Effector CD4-positive, alpha-beta T cell (primary cell): ENCODE measurements at places on chromosomes 2 and 18.

DNA sequence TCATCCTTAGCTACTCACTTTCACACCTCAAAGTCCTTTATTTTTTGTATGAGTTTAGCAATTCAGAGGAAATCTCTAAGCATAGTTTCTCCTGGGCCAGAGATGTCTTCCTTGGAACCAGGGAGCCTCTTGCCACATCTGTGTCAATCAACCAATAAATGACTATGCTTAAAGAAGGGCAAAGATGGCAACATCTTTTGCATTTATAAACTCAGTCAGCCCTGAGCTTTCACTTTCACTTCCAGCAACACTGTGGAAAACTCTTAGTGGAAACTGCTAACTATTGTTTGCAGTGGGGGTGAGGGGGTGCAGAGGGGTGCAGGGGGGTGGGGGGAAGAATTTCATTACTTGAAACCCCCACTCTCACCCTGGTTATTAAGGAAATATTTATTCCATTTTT, 3.4 kb downstream of the ACVR1C start:
- no peak for DNase-seq

DNA sequence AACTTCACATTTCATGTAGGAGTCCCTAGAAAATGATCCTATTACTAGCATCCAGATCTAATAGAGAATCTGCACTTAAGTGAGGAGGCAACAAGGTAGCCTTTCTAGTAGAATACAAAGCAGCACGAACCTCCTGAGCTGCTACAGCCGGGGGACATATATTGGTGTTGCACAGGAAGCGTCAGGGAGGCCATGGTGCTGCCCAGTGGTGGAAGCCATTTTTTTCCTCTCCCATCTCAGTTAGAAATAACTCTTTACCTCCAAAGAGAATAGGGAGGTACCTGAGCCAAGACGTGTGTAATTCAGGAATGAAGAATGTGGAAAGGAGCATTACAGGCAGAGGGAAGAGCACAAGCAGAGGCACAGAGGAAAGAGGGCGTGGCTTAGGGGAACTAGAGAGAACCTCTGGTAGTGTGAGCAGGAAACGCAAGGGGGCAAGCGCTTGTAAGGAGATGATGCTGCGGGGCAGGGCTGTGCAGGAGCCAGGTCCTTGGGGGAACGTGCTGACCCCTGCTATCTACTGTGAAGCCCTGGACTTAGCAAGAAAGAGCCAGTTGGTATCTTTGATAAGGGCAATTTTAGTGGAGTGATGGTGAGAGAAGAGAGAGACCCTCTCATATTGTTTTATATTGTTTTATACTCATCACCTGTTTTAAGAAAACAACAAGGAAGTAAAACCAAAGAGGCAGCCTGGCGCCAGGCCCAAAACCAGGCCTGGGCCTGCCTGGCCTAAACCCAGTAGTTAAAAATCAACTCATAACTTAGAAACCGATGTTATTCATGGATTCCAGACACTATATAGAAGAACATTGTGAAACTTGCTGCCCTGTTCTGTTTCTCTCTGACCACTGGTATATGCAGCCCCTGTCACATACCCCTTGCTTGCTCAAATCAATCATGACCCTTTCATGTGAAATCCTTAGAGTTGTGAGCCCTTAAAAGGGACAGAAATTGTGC, 50.0 kb upstream of the TTC39C start:
- peak; percentile 27 for DNase-seq

DNA sequence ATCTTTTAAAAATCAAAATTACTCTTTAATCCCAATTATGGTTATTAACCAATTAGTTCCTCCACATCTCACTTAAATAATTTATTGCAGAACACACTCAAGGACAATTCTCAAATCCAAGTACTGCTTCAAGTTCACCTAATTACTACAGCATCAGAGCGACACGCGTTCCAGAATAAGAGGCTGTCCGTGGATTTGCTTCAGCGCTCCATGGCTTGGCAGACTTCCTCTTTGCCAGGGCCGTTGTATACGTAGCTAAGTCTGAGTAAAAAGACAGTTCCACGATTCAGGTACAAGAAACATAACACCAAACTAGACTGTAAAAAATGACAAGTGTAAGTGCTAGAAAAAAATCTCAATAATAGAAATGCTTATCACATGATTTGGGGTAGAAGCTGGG, 153.2 kb upstream of the MYT1L start:
- DNase-seq = no peak

- no peak for DNase-seq
These were observed 24.1 kb downstream of the GLI2 start for GRCh38 chr2:120759543-120760331.

DNA sequence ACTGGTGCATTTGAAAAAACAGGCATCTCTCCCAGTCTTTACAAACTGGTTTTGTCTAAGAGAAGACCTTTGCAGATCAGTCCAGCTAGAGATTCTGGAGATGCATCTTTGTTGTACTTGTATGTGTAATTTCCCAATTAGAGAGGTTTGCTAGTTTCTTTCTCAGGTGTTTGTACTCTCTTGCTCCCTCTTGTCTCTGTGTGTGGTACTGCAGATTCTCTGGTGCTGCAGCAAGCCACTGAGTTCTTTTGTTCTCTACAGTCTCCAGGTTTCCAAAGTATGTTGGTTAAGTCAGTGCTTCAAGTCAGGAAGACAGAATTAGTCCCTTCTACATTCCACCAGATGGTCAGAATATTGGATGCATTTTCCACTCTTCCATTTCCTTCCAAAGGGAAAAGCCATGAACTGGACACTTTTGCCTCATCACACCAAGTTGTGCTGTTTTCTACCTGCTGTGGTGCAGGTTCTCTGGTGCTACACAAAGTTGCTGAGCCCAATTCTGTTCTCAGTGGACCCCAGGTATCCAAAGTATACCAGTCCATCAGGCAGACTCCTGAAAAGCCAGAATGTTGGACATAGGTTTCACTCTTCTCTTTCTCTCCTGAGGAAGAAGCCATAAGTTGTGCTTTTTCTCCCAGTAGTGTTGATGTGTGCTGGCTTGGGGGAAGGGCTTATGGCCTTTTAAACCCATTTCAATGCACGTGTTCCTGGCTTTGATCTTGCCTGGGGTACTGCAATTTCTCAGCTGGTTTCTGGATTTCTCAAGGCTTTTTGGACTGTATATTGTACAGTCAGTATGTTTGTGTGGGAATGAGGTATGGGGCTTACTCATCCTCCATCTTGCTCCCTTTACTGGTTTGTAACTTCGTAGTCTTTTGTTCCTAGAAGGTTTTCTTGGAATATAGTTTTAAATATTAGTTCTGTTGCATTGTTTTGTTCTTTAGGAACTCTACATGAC, 29.8 kb downstream of the EPC2 start:
- no peak for DNase-seq

GRCh38 chr2:24824071-24824588, 30.9 kb downstream of the CENPO start:
- no peak for DNase-seq

GRCh38 chr2:88654714-88655113, 27.4 kb upstream of the EIF2AK3 start:
- DNase-seq = no peak

- DNase-seq = no peak
These were observed 39.8 kb upstream of the SPTBN1 start for GRCh38 chr2:54416166-54416813.

- DNase-seq = no peak
These were observed 213.1 kb downstream of the DNER start for GRCh38 chr2:229501051-229501794.

DNA sequence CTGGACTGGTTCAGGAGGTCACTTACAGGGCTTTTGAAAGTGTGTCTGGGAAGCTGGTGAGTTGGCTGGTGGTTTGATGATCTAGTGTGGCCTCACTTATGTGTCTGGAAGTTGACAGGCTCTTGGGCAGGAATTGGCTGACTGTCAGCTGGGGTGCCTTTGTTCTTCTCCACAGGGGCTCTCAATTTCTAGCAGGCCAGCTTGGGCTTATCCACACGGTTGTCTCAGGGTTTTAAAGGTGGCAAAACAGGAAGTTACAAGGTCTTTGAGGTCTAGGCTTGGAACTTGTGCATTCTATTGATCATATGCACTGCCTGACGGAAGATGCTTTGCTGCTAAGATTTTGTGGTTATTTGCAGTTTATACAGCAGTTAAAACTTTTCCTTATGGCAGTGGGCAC, 52.0 kb upstream of the CELF4 start:
- DNase-seq = no peak

GRCh38 chr2:16118611-16119590, 178.6 kb downstream of the MYCN start:
- DNase-seq = no peak

DNA sequence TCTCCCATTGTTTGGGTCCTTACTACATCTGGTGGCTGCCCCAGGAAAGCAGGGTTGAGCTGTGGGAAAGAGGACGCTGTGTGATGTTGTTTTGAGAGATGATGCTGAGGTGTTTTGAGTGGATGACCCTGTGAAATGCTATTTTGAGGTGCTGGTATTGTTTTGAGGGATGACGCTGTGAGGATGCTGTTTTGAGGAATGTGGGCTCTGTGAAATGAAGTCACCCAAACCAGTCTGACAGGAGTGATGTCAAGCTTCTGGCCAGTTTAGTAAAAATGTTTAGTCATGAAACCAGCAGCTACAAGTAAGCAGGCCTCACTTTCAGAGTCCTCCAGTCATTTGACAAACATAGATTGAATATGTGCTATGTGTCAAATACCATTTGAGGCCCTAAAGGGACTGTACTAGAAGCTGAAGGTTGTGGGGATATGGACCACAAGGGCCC, 16.1 kb upstream of the PUM2 start:
- no peak for DNase-seq

DNA sequence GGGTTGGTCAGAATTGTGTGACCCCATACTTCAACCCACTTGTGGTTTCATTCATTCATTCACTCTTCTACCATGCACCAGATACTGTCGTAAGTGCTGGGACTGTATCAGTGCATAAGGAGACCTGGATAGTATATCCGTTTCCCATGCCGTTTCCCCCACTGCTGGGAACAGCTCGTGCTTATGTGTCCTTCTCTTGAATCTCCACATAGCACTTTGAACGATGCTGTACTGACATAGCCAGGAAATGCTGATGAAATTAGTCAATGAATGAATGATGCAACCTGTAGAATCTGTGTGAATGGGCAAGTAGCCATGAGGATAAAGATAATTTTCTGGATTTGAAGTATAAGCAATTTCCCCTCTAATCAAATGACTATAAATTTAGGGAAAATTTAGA, 276.1 kb downstream of the BCL2 start:
- no peak for DNase-seq

GRCh38 chr2:196711625-196712024, 72.1 kb downstream of the CCDC150 start:
- no peak for DNase-seq

GRCh38 chr2:135839713-135840112, 2.7 kb upstream of the LCT start:
- DNase-seq = no peak

DNA sequence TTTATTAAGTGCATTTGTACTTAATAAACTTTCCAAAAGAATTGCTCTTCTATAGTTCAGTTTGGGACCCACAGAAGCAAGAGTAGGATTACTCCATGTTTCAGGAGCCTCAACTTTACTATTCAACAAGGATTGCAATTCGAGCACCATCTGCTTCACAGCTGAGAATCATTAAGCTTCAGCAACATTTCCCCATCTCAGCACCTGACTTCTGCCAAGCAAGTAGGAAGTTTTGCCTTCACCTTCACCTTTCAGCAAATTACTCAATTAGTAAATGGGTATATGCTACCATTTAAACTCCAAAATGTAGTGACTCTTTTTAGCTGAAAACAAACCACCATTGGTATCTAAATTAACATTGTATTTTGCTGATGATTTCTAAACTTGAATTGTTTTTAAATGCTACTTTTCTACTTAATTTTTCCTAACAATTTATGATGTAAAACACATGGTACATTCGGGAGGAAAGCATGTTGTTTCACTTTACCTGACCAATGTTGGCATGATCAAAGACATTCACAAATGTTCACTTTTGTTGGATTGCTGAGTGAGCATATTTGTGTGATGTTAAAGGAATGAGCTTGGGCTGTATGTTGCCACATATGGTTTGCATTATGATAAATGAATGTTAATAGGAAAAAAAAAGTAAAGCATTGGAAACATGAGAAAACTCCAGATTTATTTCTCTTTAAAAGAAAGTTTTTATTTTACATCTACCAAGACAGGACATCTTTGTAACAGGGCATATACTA, 159.2 kb downstream of the GULP1 start:
- DNase-seq = no peak

- DNase-seq = no peak
These were observed 16.8 kb downstream of the AOX1 start for GRCh38 chr2:200602584-200602983.

DNA sequence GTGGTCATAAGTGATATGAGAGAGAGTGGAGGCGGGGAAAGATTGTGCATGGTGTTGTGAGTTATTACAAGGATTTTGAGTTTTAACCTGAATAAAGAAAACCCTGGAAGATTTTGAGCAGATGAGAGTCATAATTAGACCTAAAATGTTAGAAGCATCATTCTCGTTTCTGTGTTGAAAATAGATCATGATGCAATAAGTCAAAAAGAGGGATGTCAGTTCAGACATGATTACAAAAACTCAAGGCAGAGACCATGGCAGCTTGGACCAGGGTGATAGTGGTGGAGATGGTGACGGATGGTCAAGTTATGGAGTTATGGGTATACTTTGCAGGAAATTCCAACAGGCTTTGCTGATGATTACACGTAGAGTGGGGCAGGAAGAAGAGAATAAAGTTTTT, 267.2 kb downstream of the CDH20 start:
- no peak for DNase-seq

GRCh38 chr2:98869870-98870269, 66.2 kb downstream of the CRACDL start:
- no peak for DNase-seq

DNA sequence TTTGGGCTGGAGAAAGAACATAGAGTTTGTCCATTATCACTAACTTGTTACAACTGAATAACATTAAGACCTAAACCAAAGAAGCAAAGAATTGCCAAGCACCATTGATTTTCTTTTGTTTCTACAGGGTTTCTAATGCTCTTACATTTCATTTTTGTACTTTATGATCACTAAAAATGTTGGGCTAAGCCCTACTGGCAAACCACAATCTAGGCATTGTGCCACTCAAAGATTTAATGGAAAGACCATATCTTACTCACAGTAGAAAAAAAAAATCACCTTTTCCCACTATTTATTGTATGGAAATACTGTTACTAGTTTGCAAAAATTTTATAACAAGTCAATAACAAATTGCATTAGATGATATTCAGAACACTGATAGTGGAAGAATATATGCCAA, 447.4 kb upstream of the PKDCC start:
- no peak for DNase-seq

- DNase-seq = no peak
These were observed 37.0 kb upstream of the IGFBP5 start for GRCh38 chr2:216732334-216732733.

- DNase-seq = no peak
These were observed 21.5 kb downstream of the SLC4A5 start for GRCh38 chr2:74321737-74322136.

GRCh38 chr2:203346612-203347011, 18.4 kb downstream of the ABI2 start:
- DNase-seq = no peak

GRCh38 chr2:147086715-147087114, 758.1 kb upstream of the ACVR2A start:
- no peak for DNase-seq

GRCh38 chr2:149089068-149089467, 50.6 kb downstream of the LYPD6B start:
- no peak for DNase-seq
